ENCODE measurements at places on chromosomes 7 and 10.

DNA sequence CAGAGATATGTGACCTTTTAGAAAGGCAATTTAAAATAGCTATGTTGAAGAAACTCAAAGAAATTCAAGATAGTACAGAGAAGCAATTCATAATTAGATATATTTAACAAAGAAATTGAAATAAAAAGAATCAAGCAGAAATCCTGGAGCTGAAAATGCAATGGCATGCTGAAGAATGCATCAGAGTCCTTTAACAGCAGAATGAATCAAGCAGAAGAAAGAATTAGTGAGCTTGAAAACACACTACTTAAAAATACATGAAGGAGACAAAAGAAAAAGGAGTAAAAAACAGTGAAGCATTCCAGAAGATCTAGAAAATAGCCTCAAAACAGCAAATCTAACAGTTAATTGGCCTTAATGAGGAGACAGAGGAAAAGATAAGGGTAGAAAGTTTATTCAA, 20.0 kb downstream of the ZPBP start:
- no peak for DNase-seq

DNA sequence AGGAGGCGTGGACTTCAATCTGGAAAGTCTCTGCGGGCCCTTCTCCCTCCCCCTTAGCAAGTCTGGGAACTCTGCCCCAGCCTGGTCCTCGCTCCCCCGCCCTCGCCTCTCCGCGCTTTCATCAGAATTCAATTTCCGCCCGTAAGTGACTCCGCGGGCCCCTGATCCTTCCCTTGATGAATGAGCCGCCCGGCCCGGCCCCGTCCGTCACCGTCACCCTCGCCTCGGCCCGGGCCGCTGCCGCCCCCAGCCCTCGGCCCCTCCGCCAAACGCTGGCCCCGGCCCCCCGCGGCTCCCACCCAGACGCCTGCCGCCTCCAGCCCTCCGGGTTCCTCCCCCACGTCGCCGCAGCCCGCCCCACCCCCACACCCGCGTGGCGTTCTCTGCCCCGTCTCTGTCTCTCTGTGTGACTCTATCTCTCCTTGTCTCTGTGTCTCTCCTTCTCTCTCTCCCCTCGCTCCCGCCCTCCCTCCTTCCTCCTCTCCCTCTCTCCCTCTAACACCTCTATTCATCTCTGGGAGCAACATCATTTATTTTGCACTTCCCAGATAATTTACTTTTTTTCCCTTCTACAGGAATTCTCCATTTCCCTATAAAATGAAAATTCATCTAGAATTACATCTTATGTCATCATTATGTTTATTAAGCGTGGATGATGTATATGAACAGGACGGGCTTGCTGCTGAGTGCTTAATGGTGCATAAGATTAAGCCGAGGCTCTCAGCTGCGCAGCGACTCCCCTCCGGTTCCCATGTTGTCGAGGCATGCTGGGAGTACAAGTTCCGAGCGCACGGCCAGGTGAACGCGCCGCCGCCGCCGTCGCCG, 91.2 kb upstream of the PAX2 start:
- DNase-seq: no peak

DNA sequence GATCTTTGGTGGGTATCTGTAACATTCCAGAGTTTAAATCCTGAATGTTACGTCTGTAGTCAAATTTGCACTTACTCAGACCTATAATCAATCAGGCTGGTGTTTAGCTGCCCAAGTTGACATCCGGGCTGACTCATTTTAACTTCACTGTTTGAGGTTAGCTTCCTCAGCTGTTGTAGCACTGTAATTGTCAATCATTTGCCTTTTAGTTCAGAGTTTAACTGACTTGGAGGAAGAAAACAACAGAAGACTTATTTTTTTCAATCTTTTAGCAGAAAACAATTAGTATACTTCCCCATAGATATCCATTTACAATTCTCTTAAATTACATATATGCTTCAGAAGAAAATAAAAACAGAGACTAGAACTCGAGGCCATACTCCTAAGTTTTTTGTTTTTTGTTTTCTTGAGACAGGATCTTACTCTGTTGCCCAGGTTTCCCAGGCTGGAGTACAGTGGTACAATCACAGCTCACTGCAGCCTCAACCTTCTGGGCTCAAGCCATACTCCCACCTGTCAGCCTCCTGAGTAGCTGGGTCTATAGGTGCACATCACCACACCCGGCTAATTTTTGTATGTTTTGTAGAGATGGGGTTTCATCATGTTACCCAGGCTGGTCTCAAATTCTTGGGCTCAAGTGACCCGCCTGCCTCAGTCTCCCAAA, 38.5 kb upstream of the LRRC17 start:
- DNase-seq: no peak

DNA sequence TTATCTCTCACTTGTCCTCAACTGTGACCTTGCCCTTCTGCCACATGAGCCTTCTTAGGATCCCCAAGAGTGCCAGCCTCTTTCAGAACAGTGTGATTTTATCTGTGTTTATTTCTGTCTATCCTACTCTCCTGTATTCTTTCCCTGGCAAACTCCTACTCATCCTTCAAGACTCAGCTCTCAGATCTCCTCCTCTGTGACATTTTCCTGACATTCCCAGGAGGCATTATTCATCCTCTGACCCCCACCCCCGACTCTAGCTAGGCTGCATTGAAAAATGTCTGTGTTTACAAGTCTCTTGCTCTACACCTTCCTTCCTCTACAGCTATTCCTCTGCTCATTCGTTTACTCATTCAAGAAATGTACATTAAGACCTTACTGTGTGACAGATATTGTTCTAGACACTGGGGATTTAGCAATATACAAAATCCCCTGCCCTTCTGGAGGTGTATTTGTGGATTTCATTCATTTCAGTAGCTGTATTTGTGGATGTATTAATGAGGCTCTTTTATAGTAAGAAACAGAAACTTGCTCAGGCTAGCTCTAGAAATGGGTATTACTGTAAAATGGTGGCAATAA, 61.4 kb upstream of the COMTD1 start:
- no peak for DNase-seq

DNA sequence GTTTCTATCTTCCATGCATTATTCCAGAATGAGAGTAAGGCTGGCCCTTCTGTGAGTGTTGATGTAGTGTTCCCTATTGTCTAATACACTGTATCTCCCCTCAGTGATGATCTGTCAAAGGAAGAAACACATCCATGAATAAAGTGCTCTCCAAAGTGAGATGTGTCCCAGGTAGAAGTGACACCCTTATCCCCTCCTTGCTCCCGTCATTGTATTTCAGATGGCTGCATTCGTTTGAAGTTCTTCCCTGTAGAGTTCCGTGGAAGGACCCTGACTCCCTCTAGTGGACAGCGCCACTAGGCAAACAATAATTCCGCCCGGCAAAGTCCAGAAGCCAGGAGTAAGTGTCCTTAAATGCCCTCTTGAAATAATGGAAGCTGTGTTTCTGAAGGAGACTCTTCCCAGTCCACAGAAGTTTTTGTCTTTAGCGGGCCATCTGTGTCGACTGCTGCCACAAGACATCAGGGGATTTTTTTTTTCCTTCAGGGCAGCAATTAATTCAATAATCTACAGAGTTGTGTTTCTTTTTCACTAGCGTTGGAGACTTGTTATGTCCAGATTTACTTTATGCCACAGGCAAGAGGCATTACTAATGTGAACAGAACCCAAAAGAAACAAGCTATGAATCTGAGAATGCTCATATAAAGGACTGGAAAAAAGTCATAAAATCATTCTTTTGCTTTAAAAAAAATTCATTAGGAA, 64.6 kb downstream of the THNSL1 start:
- DNase-seq: peak; percentile 42

- no peak for DNase-seq
These were observed 1293.5 kb downstream of the XPNPEP1 start for GRCh38 chr10:108629834-108630233.

- no peak for DNase-seq
These were observed 46.6 kb downstream of the WDR37 start for GRCh38 chr10:1102831-1103230.

DNA sequence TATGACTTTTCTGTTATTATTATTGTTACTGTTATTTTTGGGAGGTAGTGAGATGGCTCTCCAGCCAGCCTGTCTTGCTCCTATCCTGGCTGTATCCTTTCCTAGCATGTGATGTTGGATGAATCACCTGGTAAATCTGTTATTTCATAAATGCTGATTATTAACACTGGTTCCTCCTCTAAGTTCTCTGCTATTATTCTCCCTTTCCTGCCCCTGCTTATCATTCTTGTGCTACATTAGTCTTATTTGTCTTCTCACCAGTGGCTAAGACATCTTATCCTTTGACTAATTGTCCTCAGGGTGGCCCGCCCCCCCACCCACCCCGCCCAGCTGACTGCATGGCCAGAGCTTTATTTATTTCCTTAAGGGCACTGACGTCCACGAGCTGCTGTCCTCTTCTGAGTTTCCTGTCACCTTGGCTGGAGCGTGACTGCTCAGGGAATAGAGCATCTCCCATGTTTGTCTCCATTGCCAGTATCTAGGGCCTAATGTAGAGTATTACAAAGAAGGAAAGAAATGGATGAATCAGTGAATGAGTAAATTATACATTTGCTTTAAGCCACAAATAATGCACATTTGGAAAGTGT, 110.1 kb upstream of the KLF6 start:
- no peak for DNase-seq

DNA sequence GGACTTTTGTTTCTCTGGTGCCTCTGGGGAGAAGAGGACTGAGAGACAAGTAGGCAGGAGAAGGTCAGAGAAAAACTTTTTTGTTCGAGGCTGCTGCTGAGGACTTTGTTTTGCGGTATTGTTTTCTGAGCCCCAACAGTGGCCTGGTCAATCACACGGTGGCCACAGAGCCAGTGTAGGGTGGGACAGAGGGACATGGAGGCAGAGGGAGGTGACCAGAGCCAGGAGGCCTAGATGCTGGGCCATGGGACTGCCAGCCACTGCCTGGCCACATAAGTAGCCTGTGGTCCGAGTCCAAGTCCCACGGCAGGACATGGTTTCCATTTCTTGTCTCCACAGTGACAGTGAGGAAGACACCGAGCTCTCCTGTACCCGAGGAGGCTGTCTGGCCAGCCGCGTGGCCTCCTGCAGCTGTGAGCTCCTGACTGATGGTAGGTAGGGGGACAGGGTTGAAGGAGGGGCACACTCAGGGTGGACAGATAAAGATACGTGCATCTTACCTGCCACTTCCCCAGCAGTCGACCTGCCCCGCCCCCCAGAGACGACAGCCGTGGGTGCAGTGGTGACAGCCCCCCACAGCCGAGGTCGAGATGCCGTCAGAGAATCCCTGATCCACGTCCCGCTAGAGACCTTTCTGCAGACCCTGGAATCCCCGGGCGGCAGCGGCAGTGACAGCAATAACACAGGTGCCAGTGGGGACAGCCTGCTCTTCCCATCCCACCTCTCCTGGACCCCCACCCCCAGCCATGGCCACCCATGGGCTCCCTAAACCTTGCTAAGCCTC, 27.5 kb downstream of the SH2B2 start:
- no peak for DNase-seq

- DNase-seq: no peak
These were observed 182.7 kb upstream of the MKLN1 start for GRCh38 chr7:131145026-131145425.

GRCh38 chr7:75922966-75923603, 8.1 kb downstream of the POR start:
- DNase-seq: no peak

DNA sequence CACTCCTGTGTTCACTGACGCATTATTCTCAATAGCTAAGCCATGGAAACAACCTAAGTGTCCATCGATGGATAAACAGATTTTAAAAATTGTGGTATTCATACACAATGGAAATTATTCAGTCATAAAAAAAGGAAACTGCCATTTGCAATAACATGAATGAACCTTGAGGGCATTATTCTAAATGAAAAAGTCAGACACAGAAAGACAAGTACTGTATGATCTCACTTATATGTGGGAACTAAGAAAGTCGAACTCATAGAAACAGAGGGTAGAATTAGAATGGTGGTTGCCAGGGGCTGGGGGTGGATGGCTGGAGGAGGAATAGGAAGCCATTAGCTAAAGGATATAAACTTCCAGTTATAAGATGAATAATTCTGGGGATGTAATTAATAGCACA, 71.8 kb downstream of the JAZF1 start:
- DNase-seq: no peak

DNA sequence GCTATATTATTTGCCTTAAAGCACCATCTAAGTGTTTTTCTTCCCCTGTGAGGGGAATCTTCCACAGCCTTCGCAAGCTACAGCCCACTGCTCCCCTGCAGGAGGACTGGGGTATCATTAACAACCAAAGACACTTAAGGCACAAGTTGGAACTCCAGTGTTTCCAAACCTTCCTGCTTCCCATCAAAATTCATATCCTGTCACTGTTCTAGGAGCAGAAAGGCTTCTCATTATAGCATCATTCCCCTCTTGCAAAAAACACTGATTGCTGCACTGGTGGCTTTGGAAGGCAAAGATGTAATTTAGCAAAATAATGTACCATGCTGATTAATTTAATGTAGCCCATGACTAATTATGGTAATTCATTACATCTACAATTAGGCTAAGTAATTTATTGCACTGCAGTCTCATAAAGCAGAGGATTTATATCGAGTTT, 207.2 kb downstream of the SKAP2 start:
- no peak for DNase-seq

DNA sequence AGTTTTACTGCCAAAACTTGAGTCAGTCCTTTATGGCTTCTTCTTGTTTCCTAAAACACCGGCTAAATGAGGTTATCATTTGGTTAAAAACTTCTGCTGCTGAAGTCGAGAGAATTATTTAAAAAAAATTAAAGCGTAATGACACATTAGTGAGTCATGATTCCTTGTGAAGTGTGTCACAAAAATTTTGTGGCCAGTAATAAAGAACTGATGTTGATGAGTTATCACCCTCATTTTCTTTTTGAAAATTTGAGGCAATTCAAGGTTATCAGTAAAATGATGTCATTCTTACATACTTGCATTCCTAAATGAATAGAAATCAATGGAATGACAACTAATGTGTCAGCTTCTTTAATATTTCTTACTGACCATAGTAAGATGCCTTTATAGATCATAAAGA, 427.4 kb downstream of the SORCS3 start:
- no peak for DNase-seq

- DNase-seq: no peak
These were observed 11.1 kb upstream of the PWWP2B start for GRCh38 chr10:132385721-132386418.

- DNase-seq: no peak
These were observed 39.7 kb downstream of the DRGX start for GRCh38 chr10:49356181-49356580.

DNA sequence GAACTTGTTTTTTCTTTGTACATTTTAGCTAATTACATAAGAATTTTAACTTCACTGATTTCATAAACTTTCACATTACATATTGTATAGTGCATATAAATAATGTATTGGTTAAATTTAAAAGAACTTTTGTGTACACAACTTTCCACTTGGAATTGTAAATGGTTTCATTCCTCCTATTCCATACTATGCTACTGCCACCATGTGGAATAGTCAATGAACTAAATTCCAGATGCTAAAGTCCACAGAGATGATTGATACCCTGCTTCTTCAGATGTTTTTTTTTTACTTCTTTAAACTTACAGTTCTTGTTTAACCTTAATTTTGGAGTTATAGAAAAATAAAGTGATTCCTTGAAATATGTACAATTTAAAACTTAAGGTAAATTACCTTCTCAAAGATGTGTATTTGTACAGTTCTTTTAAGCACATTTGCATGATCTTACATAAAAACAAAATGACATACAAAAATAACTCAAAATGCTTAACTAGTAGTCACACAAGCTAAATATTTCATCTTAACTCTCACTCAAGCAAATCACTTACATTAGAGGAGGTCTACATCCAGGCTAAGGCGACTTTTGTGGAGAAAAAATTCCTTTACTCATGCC, 247.6 kb upstream of the HGF start:
- DNase-seq: no peak

GRCh38 chr10:85032981-85033380, 704.6 kb downstream of the CCSER2 start:
- no peak for DNase-seq

- no peak for DNase-seq
These were observed 38.6 kb upstream of the AGK start for GRCh38 chr7:141512597-141512996.
